ENCODE measurements at places on chromosomes 12 and 14. TPM values are rescaled to one million over a fixed set of nuclear protein-coding genes. Genes with fewer than 3 reads are reported as not detected.

GRCh38 chr14:80428671-80429070 is 217.4 kb upstream of the DIO2 start:
- no peak for DNase-seq

The CCDC177 gene
- 4.5 TPM for total RNA-seq

The CD69 gene
- total RNA-seq: not detected

The CYP46A1 gene
- 4.5 TPM for total RNA-seq

GRCh38 chr14:82094829-82095345 is 561.2 kb upstream of the SEL1L start:
- no peak for DNase-seq

The C12orf57 gene
- total RNA-seq: 322 TPM

DNA sequence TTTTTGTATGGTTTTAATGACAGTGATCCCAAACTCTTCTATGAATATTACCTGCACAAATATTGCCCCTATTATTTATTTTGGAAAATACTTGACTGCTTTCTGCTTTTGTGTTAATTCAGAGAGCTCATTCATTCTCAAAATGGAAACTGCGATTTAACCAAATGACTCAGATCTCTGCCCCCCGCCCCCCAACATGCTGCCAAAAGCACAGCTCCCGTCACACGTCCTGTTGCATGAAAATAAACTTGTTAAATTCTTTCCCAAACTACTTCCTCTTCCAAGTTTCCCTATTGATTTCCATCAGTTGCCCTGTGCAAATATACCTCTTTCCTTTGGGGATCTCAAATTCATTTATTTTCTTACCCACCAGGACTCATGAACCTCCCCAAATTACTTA is 18.0 kb upstream of the NRDE2 start:
- no peak for DNase-seq

The SIX6 gene
- total RNA-seq: not detected

The BCL2L14 gene
- total RNA-seq: not detected

- no peak for DNase-seq
Observed at GRCh38 chr12:41930866-41931437, 213.7 kb downstream of the GXYLT1 start.

The UNC79 gene
- total RNA-seq: 43.6 TPM

- DNase-seq: no peak
Observed at GRCh38 chr12:121724925-121725324, 12.4 kb downstream of the TMEM120B start.

The NRIP2 gene
- total RNA-seq: not detected

GRCh38 chr12:25924491-25925001 is 33.9 kb upstream of the RASSF8 start:
- DNase-seq: no peak

- no peak for DNase-seq
Observed at GRCh38 chr12:88445705-88446394, 134.4 kb downstream of the KITLG start.

DNA sequence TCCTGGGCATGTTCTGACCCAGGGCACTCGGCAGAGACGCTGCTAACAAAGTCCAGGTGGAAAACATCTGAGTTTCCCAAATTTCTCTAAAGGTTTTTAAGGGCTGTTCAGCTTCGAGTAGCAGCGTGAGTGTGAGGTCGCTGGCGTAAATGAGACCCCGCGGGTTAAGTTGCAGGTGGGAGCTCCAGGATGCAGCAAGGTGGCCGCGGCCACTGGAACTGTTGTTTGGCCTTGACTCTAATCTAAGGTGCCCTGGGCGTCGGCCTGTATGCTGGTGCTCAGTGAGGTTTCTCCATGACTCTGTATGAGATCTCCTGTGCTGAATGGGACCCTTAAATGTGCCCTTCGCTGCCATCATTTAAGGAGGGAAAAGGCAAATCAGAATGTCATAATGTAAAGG is 50.7 kb downstream of the ELK3 start:
- no peak for DNase-seq

The CDC42BPB gene
- 64.0 TPM for total RNA-seq

GRCh38 chr14:23345987-23346692 is 6.5 kb downstream of the SLC22A17 start:
- DNase-seq: no peak

DNA sequence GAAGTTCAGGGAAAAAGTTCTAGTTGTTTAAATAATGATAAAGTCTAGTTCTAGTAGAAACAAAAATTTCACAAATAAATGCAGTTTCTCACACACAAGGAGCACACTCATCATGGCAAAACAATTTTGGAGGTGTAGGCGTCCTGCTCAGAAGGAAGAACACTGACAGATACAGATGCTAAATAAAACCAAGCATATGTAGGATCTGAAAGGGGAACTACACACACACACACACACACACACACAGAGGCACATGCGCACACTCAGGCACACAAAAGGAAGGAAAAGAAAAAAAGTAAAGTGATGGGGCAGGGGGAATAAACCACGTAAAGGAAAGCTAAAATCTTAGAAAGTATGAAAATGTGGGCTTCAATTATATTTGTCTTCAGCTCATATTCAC is 117.7 kb downstream of the SOX5 start:
- DNase-seq: no peak

The TSPAN8 gene
- not detected for total RNA-seq

The IL31 gene
- not detected for total RNA-seq

The LRRK2 gene
- 8.6 TPM for total RNA-seq

DNA sequence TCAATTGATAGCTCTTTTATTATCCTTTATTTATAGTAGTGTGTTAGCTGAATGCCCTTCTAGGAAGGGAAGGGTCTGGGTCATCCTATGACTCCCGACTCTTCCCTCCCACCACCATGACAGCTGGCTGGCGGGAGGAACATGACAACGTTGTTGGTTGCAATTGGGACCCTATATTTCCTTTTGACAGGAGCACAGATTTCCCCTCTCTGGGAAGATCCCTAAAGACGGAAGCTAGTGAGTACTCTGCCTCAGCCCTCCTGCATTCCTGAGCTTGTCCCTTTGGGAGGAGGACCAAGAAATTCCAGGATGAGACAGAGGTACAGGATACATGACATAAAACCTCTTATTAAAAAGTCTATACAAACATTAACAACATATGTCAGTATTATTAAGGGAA is 485.4 kb downstream of the NAV3 start:
- no peak for DNase-seq

- no peak for DNase-seq
Observed at GRCh38 chr14:60643141-60643462, 6.2 kb downstream of the SIX1 start.

The OTUB2 gene
- total RNA-seq: 4.9 TPM

- DNase-seq: no peak
Observed at GRCh38 chr12:12167847-12168246, 97.1 kb downstream of the BCL2L14 start.

GRCh38 chr14:20905676-20906075 is 14.5 kb downstream of the RNASE3 start:
- no peak for DNase-seq

GRCh38 chr12:52781399-52782082 is 4.4 kb upstream of the KRT76 start:
- DNase-seq: no peak

DNA sequence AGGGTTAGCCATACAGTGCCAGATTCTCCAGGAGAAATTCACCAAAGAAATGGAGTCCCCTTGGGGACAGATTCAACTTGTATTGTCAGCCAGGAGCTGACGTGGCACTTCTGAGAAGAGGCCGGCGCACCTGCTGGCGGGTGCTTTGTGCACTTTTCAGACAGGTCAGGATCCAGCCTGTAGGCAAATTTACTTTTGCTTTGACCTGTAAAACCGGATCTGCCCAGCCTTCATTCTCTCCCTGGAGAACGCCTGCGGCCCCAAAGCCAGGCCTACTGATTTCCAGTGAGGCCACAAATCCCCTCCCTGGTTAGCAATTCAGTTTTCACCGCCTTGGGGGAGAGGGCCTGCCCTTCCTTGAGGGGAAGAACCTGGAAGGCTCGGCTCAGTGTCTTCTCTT is 17.4 kb downstream of the P2RX4 start:
- no peak for DNase-seq

DNA sequence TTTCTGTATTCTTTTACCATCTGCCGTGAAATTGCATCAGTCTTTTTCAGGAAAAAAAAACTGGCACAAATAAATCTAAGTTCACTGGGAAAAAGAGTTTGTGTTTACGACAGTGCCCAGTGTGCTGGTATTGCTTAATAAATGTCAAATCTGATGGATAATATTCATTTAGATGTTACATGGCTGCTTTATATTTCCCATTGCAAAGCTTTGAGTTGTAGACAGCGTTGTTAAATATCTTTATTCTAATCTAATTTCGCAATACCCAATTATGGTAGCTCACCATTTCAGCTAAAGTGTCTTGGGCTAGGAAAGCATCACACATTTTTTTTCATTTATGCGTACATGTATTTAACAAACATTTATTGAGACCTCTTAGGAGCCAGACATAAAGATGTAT is 1994.5 kb upstream of the FLRT2 start:
- DNase-seq: no peak

GRCh38 chr14:55274751-55275150 is 3.5 kb downstream of the FBXO34 start:
- no peak for DNase-seq

The CIROP gene
- total RNA-seq: not detected

The SLCO1B1 gene
- not detected for total RNA-seq

The SMCO2 gene
- total RNA-seq: not detected

The SIX1 gene
- total RNA-seq: 0.41 TPM

- DNase-seq: no peak
Observed at GRCh38 chr14:51828017-51828797, 32.2 kb upstream of the GNG2 start.

DNA sequence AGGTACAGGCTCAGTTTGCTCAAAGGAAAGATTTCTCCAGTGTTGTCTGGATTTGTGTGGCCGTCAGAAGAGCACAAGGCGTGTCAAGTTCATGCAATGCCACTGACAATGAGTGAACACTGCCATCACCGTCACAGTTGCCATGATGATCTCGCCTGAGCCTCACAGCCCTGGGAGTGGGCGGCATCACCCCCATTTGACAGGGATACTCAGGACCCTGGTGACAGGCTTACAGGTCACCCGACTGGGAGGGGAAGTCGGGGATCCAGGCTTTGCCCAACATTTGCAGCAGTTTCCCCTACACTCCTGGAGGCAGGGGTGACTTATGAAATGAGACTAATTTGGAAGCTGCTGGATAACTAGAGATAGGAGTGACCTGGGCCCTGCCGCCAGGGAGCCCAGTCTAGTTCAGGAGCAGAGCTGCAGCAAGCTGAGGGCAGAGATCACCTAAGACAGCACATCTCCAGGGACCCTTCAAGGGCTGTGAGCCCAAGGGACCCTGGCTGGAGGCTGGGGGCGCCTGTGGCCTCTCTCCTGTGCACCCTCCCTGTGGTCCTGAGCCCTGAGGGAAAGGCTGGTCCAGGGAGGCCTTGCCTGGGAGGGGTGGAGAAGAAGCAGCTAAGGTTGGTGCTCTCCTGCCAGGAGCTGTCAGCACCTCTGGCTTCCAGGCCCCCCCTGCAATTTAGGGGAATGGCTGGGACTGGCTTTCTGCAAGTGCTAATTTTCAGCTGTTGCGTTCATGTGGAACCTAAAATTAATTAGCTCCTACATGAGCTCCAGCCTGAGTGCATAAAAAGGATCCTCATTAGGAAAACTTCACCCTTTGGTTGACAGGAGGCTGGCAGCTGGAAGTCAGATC is 32.4 kb upstream of the BEGAIN start:
- DNase-seq: no peak

DNA sequence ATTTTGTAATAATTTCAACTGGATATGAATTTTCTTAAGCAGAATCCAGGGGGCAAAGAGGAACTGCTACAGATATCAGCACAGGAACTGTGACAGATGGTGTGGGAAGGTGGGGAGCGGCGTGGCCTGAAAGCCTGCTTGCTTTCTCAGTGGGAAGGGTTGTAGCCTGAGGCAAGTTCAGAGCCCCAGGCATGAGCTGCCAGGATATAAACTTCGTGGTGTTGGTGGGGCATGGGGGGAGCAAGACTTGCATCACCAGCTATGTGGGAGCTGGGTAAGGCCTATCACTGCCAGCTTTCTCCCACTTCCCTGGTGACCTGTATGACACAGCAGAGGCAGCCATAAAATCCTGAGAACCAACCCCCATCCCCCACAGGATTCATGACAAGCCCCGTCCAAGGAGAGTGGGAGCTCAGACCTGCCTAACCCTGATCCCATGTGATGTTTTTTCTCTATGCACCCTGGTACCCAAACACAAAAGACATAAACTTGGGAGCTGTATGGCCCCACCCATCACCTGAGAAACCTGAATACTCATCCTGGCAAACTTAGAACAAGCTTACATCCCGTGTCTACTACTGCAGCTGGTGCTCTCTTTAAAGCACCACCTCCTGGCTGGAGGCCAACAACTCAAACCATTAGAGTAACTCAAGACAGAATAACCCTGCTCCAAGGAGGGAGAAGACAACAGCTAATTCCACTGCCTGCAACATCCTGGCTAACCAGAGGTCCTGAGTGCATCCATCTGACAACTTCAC is 16.5 kb downstream of the CLEC1A start:
- no peak for DNase-seq

GRCh38 chr14:71165121-71166031 is 258.1 kb downstream of the PCNX1 start:
- no peak for DNase-seq

DNA sequence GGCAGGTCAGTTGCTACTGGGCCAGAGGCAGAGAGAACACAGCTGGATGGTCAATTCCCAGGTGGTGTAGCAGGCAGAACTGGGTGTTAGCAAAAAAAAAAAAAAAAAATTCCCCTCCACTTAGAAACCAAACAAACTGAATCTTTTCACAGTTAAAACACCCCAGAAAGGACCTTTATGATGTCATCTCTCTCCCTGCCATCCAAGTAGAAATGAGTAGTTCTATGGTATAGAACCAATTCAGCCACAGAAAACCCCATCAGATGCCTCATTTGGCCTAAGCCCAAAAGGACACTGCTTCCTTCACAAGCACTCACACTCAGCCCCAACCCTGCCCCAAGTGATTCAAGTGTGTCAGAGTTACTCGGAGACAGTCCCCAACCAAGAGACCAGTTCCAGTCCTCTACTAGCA is 230.8 kb downstream of the DPF3 start:
- no peak for DNase-seq

- DNase-seq: no peak
Observed at GRCh38 chr14:36099619-36100018, 76.9 kb downstream of the PTCSC3 start.

The BDKRB2 gene
- 0.41 TPM for total RNA-seq

The SOAT2 gene
- under 0.01 TPM for total RNA-seq

DNA sequence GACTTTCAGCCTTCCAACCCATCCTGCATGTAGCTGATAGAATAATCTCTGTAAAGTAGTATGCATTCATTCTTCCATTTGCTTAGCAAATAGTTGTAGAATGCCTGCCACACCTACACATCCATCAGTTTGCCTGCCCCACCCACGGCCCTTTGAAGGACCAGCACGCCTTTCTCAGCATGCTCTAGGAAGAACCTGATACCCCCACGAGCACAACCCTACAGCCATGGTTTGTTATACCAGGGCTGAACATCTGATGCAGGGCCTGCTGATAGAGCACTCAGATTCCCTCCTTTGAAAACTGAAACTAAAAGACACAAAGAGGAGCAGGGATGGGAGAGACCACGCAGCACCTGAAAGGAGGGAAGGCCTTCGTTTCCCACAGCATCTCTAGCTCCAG is 205.1 kb downstream of the ANO2 start:
- no peak for DNase-seq
